ENCODE measurements at places on chromosomes 2 and 18. TPM values are rescaled to one million over a fixed set of nuclear protein-coding genes. Genes with fewer than 3 reads are reported as not detected.

Gene ITPRIPL1
- polyA plus RNA-seq, result 1.9 TPM

Gene AQP4
- 0.57 TPM for polyA plus RNA-seq

Gene GPR155
- 3.7 TPM for polyA plus RNA-seq

Gene TEX44
- not detected for polyA plus RNA-seq

Gene IL1B
- 3.9 TPM for polyA plus RNA-seq

Gene RNF152
- 3.2 TPM for polyA plus RNA-seq

Gene GKN1
- not detected for polyA plus RNA-seq

Gene TRIP12
- 99.3 TPM for polyA plus RNA-seq

Gene SERPINB2
- 0.15 TPM for polyA plus RNA-seq

Gene SNORC
- 6.9 TPM for polyA plus RNA-seq

Gene TPO
- polyA plus RNA-seq, result 0.30 TPM

Gene ERICH2
- polyA plus RNA-seq, result 0.69 TPM

Gene AQP12B
- polyA plus RNA-seq, result 10.6 TPM

Gene TMEM17
- polyA plus RNA-seq, result 4.2 TPM

Gene LHCGR
- 0.03 TPM for polyA plus RNA-seq

Gene NCKAP5
- polyA plus RNA-seq, result 4.3 TPM

Gene PLCD4
- 4.0 TPM for polyA plus RNA-seq

Gene MC4R
- 0.27 TPM for polyA plus RNA-seq

Gene STPG4
- 0.18 TPM for polyA plus RNA-seq

Gene CHRND
- 0.27 TPM for polyA plus RNA-seq

Gene MAB21L4
- 25.7 TPM for polyA plus RNA-seq

Gene SDC1
- polyA plus RNA-seq, result 49.7 TPM

Gene PTPRN
- polyA plus RNA-seq, result 9.2 TPM

Gene HOXD12
- not detected for polyA plus RNA-seq

Gene TMEM127
- 40.9 TPM for polyA plus RNA-seq

Gene TDRD15
- not detected for polyA plus RNA-seq

Gene ZNF892
- polyA plus RNA-seq, result 1.6 TPM

Gene VWA3B
- polyA plus RNA-seq, result 0.09 TPM

Gene CCDC178
- 0.36 TPM for polyA plus RNA-seq

Gene LDLRAD4
- polyA plus RNA-seq, result 9.1 TPM

Gene GPR39
- 9.5 TPM for polyA plus RNA-seq

Gene PRSS56
- polyA plus RNA-seq, result not detected

Gene CHRNG
- 0.21 TPM for polyA plus RNA-seq

Gene GPBAR1
- polyA plus RNA-seq, result 3.9 TPM

Gene C2orf74
- 21.1 TPM for polyA plus RNA-seq

Gene ZAP70
- 5.1 TPM for polyA plus RNA-seq

Gene SIX3
- polyA plus RNA-seq, result not detected

Gene MAP3K19
- polyA plus RNA-seq, result 0.01 TPM

Gene AP1S3
- polyA plus RNA-seq, result 6.3 TPM

Gene C2orf66
- 0.24 TPM for polyA plus RNA-seq

Gene NT5DC4
- polyA plus RNA-seq, result 2.6 TPM

Gene ZNF519
- 7.2 TPM for polyA plus RNA-seq

Gene UGT1A10
- 0.06 TPM for polyA plus RNA-seq

Gene RAPGEF4
- 9.4 TPM for polyA plus RNA-seq

Gene LYG2
- polyA plus RNA-seq, result 0.16 TPM

Gene SLC4A3
- polyA plus RNA-seq, result 3.3 TPM

Gene PDE11A
- 1.5 TPM for polyA plus RNA-seq

Gene FSIP2
- polyA plus RNA-seq, result 1.8 TPM

Gene GPR75
- 3.3 TPM for polyA plus RNA-seq

Gene TRABD2A
- 18.0 TPM for polyA plus RNA-seq

Gene EPC2
- polyA plus RNA-seq, result 27.9 TPM
